ENCODE measurements at places on chromosomes 1 and 21.

DNA sequence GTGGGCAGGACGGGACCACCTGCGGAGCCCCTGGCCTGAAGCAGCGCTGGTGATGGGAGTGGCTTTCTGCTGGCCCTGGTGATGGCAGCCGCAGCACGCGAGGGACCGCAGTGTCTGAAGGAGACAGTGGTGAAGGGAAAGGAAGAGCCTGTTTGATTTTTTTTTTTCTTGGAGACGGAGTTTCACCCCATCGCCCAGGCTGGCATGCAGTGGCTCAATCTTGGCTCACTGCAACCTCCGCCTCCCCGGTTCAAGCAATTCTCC, 40.2 kb upstream of the TRAPPC10 start:
- DNase-seq: no peak

GRCh38 chr1:54556110-54556509, 8.1 kb downstream of the ACOT11 start:
- DNase-seq: no peak

DNA sequence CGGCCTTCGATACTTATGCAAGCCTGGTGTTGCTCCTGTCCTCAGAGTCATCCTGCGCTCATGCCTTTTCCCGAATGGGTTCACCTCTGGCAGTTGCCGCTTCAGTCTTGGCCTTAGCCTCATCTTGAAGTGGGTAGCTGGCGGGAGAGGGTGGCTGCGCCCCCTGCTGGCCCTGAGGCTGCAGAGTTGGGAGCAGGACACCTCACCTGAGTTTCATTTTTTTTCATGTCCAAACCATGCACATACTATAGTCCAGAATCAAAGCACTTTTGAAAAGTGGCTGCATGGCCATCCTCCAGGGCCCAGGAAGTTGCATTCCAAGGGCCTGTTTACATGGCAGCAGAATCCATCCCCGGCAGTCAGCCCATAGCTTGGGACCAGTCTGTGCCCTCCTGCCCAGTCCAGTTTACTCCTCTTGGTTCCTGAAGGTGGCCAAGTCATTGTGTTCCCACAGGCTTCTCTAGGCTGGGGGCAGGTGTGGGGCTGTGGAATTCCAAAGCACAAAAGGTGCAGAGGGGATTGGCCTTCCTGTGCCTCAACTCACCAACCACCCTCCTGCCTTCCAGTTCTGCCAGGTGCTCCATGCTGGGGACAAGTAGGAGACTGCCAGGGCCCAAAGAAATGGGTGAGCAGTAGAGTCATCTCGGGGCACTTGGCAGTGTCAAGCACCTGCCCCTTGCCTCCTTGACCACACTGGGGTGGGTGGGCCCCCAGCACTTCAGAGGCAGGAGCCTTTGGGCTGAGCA, 44.0 kb downstream of the YARS1 start:
- DNase-seq: peak; percentile 76

DNA sequence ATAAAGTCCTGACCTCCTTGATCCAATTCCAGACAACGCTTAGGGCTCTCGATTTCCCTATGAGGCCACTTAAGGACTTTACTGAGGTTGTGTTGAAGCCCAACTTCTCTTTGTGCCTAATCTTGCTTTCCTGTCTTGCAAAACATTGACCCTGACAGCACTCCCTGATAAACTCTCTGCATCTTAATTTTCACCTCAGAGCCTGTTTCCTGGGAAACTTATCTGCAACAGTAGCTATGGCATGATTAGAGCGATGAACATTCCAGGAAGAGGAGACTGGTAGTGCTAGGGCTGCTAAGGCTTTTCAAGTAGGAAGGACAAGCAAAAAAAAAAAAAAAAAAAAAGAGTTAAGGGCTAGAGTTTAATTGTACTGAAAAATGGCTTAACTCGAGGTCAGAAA, 118.9 kb downstream of the RGS21 start:
- no peak for DNase-seq

DNA sequence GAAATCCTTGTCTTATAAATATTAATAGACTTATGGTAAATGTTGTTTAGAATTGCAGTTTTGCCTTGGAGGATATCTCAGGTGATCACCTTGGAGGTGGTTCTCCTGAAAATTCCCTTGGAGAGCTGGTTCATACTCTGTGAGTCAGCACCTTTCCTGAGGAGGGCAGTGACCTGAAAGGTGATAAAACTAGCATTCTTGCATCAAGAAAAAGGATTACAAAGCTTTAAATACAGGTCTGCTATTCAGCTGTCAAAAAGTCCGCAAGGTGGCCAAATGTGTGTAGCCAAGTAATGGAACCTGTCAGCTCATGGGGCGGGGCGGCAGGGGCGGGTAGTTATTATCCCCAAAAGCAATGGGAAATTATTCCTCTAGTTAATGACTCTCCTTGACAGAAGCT, 52.8 kb upstream of the EDARADD start:
- no peak for DNase-seq

GRCh38 chr1:33903210-33903589, 39.3 kb downstream of the HMGB4 start:
- DNase-seq: peak; percentile 28

GRCh38 chr1:223074445-223075300, 68.4 kb downstream of the TLR5 start:
- DNase-seq: no peak

DNA sequence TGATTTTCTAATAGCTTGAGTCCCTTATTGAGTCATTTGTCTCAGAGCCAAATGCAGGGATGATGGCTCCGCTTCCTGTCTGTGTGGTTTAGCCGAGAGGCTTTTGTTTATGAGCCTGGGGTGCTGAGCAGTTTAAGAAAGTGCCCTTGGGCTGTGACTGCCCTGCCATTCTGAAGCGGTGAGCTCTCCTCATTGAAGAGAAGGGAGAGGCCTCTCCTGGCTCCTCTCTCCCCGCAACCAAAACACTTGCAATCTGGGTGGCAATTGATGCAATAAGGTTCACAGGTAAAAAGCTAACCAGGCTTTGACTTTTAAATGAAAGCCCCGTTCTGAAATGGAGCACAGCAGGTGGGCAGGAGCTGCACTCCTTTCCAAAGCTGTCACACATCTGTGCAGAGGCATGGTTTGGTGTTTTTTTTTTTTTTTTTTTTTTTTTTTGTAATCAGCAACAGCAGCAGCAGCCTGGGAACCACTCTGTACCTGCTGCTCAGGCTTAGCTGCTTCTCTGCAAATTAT, 403.7 kb downstream of the SIPA1L2 start:
- peak; percentile 80 for DNase-seq

- no peak for DNase-seq
Observed at GRCh38 chr21:35470522-35470921, 421.4 kb upstream of the RUNX1 start.

- DNase-seq: peak; percentile 39
Observed at GRCh38 chr1:228059634-228060457, 22.7 kb upstream of the ARF1 start.

DNA sequence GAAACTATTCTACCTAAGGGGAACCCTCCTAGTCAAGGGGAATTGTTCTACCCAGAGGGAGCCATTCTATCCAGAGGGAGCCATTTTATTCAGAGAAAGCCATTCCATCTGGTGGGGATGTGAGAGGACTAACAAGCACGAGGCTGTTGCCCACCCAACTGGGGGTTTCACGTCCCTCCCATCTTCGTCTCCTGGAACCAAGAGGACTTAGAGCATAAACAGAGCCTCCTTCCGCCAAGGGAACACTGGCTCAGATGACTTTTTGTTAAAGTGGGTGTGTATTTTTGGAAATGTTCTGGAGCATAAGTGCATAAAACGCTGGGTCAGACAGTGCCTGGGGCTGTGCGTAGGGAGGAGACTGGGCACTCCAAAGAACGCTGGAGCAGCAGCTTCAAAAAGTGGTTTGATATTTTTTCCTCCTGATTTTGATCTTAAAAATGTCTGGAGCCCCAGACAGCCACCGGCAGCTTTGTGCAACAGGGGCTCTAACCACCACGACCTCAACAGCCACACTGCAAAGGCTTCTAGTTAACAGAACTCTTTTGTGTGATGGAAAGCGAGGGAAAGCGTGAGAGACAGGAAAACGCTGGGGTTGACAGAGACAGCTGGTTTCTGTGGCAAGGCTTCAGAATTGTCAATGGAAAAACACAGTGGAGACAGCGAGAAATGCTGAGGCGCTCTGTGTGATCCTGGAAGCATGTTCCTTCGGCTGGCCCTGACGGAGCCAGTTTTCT, 363.6 kb upstream of the CAMK1G start:
- DNase-seq: no peak

- no peak for DNase-seq
Observed at GRCh38 chr1:220113136-220113695, 19.3 kb downstream of the IARS2 start.

DNA sequence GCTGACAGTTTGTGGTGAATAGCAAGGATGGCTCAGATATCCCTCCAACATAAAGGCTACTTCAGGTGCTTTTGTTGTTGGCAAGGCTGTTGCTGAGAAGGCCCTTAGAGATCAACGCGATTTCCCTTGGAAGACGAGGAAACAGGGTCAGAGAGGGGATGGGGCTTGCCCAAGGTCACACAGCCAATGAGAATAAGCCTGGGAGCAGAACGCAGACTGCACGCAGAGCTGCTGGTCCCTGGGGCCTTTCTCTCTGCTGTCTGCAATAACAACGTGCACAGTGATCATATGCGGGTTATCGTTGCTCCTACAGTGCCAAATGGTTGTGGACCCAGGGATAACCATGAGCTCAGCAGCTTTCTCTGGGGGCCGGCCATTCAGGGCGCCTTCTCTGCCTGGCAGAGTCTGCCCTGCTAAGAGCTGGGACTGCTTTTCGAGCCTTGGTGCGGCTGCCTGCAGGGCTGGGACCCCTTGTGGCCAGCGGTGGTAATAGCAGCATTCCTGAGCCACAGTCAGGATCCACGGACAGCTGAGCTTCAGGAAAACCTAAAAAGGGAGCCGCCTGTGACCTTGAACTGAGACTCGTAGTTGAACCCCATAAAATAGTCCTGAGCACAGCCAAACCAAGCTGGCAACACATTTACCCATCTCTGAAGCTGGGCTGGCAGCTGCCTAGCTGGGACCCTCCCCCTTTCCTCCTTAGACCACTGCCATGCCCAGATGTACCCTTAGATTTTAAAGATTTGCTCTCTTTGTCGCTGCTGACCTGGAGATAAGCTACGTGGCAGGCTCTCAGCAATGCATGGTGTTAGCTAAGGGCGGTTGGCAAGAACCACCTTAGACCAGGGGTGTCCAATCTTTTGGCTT, 39.8 kb downstream of the HTR6 start:
- peak; percentile 56 for DNase-seq

GRCh38 chr21:38399103-38399502, 99.2 kb downstream of the ERG start:
- no peak for DNase-seq

DNA sequence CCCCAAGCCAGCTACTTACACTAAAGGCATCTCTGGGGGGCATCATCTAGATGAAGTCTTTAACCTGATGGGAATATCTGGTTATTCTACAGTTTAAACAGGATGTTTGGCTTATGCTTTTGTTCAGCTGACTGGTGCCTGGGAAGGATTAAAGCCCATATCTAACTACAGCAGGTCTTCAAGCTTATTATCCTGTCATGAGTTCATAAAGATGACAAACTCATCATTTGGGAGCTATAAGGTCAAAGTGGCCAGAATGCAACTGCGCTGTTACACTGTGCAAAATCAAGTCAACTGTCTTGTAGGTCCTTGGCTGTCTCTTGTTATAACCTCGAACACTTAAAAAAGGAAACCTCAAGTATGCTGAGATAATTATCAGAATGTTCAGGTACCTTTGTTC, 18.6 kb upstream of the MOB3C start:
- DNase-seq: no peak

GRCh38 chr1:203559523-203559922, 65.6 kb downstream of the OPTC start:
- DNase-seq: peak; percentile 74

GRCh38 chr1:181127898-181128453, 39.5 kb downstream of the IER5 start:
- DNase-seq: peak; percentile 53

DNA sequence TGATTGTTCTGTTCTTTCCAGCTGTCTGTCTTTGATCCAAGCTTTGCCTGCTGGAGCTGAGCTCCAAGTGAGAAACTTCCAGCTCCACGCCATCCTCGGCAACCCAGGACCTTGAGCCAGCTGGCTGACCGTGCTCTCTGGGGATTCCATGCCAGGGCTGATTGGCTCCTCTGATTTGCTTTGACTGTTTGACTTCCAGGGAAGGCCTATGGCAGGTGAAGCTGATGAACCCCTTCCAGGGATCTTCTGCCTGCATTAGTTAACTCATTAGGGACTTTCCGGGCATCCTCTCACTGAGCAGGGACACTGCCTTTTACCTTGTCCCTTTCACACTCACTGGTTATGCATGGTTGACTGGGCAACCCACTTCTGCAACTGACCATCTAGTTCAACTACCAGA, 406.1 kb downstream of the RPS6KC1 start:
- DNase-seq: no peak

DNA sequence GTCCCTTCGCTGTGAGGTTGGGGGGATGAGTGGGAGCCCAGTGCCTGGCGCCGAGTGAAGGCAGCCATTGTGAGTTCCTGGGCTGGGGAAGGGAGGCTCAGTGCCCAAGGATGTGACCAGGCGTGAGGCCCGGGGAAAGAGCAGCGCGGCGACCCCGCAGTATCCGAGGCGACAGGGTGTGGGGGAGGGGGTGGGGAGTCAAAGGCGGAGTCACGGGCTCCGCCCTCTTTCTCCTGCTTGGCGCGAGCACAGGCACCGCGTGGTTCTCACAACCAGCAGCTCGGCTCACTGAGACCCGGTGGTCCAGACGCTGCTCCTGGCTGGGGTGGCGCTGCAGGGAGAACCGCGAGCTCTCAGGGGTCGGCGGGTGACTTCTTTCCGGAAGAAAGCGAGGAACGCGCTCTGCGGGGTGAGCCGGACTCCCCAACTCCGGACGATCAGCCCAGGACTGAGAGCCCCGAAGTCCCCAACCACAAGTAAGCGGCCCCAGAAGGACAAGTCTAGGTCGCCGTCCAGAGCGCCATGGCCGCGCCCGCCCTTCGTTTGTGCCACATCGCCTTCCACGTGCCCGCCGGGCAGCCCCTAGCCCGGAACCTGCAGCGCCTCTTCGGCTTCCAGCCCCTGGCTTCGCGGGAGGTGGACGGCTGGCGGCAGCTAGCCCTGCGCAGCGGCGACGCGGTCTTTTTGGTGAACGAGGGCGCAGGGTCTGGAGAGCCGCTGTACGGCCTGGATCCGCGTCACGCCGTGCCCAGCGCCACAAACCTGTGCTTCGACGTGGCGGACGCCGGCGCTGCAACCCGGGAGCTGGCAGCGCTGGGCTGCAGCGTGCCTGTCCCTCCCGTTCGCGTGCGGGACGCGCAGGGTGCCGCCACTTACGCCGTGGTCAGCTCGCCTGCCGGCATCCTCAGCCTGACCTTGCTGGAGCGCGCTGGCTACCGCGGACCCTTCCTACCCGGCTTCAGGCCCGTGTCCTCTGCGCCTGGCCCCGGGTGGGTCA, at the start of gene HPDL:
Gene HPDL (plus strand): TSS at position 269 of the 997 bp plus-strand sequence. CDS start 254 bp downstream, at position 523.
- no peak for DNase-seq

GRCh38 chr1:246532519-246532918, 25.4 kb upstream of the SMYD3 start:
- no peak for DNase-seq

DNA sequence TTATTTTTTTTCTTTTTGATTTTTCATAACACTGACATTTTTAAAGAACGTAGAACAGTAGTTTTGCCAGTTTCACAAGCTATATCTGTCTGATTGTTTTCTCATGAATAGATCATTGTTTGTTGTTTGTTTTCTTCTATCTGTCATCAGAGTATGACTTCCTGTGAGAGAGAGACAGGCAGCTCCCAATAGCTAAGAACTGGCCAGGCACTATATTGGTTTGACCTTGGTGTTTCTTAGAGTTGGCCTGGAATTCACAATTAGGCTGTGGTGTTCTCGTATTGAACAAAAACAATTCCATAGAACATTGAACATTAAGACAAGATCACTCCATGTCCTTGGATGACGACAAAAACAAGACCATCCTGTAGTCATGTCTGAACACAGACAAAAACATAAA, 43.4 kb downstream of the RPS6KC1 start:
- no peak for DNase-seq

Measured in HT1080 (cell line).